ENCODE measurements at places on chromosomes 4 and X.

- DNase-seq = no peak
Observed at GRCh38 chrX:106005684-106006083, 32.8 kb downstream of the SERPINA7 start.

DNA sequence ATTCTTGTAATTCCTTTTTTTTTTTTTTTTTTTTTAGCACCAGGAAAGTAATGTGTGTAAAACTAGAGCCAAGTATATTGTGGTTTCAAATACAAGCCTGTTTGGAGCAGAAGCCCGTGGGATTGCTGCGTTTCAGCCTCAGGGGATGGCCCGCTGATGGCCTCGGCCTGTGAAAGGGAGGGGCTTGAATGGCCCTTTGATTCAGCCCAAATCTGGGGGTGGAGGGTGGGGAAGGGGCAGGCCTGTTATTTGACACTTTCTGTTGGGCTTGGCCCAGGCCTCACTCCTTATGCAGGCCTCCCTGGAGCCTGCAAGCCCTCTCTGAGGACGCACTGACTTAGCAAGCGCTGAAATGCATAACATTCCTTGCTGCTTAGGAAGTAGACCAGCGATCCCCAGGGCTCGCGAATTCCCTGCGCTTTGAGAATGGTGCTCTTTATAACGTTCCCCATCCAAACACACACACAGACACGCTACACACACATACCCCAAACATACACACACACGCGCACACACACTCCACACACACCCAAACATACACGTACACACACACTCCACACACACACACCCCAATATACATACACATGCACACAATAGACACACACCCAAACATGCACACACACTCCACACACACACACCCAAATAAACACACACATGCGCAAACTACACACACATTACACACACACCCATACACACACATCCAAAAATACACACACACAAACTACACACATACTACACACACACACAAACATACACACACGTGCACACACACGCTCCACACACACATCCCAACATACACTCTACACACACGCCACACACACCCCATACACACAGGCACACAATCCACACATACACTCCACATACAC lies 29.6 kb downstream of the TLR10 start:
- DNase-seq = peak; percentile 93

- DNase-seq = no peak
Observed at GRCh38 chrX:115939070-115939469, 231.5 kb upstream of the AGTR2 start.

- DNase-seq = peak; percentile 91
Observed at GRCh38 chrX:54495814-54496516, at the start of gene FGD1. Gene FGD1 (minus strand): TSS chrX:54496234. CDS start chrX:54495432, 802 bp downstream.

GRCh38 chr4:187451776-187452175 lies 543.8 kb upstream of the ZFP42 start:
- DNase-seq = peak; percentile 11

GRCh38 chr4:75046226-75046625 lies 113.3 kb downstream of the PARM1 start:
- DNase-seq = no peak

- DNase-seq = no peak
Observed at GRCh38 chr4:121737846-121738554, 27.0 kb downstream of the SMIM43 start.

DNA sequence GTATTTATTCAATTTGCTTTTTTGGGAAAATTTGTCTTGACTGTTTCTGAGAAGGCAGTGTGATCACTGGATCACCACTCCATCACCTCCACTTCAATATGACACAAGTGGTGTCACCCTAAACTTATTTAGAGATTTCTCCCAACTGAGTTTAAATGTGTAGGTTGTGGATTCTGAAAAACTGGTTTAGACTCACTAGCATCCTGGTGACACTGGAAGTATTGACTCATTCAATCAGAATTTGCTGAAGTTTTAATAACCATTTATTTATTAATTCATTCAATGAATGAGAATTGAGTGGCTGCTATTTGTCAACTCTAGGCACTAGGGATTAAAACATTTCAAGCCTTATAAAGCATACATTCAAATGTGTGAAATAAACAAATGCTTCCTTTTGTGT lies 819.1 kb upstream of the EPHA5 start:
- DNase-seq = no peak

GRCh38 chr4:158208963-158209640 lies 1.2 kb upstream of the TMEM144 start:
- no peak for DNase-seq

DNA sequence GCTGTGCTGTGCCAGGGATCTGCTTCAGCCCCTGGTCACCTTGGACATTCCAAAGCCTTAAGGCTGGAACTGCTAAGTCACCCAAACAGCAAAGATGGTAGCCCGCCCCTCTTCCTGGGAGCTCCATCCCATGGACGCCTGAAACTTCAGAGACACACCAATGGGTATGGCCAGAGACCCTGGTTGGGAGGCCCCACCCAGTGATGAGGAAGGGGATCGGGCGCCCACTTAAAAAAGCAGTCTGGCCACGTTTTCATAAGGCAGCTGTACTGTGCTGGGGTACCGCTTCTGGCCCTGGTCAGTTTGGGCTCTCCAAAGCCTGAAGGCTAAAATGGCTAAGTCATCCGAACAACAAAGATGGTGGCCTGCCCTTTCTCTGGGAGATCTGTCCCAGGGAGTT lies 9.4 kb upstream of the TMSB15C start:
- DNase-seq = no peak

- no peak for DNase-seq
Observed at GRCh38 chr4:182018691-182019090, 224.5 kb upstream of the TENM3 start.

- no peak for DNase-seq
Observed at GRCh38 chr4:100895556-100896197, 377.9 kb upstream of the EMCN start.

- no peak for DNase-seq
Observed at GRCh38 chrX:118503260-118504041, 7.8 kb downstream of the DOCK11 start.

DNA sequence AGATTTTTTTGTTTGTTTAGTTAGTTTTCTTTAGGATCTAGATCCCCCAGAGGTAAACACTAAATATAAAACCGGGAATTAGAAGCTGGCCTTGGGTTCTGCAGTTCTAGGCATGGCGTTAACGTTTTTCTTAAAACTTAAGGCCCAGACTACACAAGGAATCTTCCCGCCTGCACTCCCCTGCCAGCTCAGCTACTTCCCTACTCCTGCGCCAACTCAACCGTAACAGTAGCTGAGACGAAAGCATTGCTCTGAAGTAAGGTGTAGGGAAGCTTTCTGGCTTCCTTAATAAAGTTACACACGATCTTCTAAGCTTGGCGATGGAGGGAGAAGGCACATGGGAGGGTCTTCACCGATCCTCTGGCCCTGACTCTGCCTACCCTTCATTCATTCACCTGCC lies 37.1 kb downstream of the CPE start:
- no peak for DNase-seq

DNA sequence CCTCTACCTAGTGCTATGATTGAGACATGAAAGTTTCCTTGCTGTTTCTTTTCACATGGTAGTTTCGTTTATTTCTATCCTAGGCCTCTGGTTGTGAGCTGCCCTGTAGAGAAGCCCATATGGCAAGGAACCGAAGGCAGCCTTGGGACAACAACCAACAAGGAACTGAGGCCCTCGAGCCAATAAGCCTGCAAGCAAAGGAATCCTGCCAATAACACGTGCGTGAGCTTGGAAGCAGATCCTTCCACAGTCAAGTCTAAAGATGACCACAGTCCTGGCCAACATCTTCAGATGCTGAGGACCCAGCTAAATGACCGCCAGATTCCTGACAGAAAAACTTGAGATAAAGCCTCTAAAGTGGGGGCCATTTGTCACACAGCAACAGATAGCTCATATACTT lies 100.4 kb upstream of the FAM9B start:
- no peak for DNase-seq

GRCh38 chrX:64894454-64895038 lies 81.7 kb downstream of the ZC4H2 start:
- peak; percentile 33 for DNase-seq

- DNase-seq = no peak
Observed at GRCh38 chr4:174860588-174860987, 31.5 kb upstream of the GLRA3 start.

DNA sequence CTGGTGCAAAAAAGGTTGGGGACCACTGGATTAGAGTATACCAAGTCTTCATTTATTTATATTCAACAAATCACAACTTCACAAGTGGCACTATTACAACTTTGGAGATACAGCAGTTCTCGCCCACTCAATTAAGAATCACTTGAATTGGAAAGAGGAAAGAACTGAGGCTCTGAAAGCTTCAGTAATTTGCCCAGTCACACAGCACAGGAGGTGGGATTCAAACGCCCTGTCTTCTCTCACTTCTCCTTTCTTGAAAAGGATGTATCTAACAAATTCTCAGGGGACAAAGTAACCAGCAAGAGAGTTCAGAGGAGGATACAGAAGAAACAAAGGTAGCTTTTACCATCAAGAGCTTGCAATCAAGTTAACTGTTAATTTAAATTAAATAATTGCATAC lies 12.4 kb downstream of the SMIM14 start:
- no peak for DNase-seq

GRCh38 chr4:90349636-90350035 lies 222.4 kb downstream of the CCSER1 start:
- no peak for DNase-seq
